NCI-H2029 (cell line): ENCODE measurements at places on chromosomes 12 and 14.

- no peak for DNase-seq
Measured at GRCh38 chr12:96414637-96415036, 14.4 kb upstream of the CDK17 start.

- no peak for DNase-seq
Measured at GRCh38 chr14:50015716-50016115, 100.7 kb downstream of the VCPKMT start.

DNA sequence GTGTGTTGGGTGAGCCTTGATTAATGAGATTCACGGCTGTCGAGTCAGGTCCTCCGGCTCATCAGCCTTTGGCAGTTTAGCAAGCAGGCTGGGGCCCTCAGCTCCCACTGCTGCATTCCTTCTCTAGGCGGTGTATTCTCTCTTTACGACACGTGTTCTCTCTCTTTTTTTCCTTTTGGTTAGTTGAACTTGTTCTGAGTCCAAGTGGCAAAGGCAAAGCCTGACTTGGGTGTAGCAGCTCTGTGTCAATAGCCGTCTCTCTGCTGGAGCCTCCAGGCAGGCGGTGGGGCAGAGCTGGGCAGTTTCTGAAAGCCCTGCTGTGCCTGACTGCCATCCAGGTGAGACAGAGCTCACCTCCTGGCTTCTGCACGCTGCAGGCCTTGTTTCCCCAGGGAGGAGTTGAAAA lies 46.6 kb downstream of the SUSD6 start:
- no peak for DNase-seq

DNA sequence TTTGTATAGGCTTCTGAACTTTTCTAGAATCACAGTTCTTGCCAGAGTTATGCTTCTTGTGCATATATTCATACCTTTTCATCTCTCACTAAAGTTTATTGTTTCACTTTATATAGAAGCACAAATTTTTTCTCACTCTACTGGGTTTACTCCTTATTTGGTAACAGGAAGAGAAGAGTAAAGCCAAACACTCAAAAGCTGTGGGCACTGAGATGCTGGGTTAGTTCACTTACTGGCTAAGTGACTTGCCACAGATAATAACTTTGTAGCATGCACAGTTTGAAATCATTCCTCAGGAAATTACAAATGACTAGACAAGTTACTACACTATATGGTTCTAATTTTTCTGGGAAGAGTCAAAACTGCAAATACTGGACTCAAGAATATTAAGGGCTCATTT lies 7.8 kb downstream of the HIGD1C start:
- no peak for DNase-seq

DNA sequence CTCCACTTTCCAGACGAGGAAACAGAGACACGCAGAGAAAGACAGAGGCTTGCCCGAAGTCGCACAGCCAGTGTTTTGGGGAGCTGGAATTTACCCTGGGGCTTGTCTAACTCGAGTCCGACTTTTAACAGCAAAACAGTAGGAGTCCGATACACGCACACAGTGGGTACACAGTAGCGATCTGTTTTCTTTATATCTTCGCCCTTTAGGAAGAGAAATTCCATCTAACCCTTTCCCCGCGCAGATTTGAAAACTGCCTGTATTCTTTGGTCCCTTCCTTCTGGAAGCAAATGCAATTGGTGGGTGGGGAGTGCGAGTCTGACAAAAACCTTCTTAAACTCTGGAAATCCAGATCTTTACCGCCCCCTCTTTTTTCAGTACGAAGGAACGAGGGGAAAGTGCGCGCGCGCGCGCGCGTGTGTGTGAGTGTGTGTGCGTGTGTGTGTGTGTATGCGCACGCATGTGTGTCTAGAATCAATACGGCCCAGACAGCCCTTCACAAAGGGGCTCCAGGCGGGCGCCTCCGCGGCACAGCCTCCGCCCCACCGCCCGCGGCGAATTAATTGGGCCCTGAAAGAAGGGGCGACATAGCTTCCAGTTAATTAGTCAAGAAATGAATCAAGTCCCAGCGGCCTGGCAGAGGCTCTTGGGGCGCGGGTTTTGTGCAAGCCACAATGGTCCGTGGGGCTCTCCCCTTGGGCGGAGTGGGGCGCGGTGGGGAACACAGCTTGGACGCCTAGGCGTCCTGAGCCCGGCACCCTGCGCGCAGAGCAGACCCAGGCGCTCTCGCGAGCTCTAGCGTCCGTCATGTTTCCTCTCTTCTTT lies 14.0 kb upstream of the TBX3 start:
- DNase-seq, result no peak

- DNase-seq, result no peak
Measured at GRCh38 chr12:6229224-6230218, 29.3 kb downstream of the CD9 start.

GRCh38 chr14:24130380-24130716 lies at the start of gene FITM1:
Gene FITM1 (plus strand): TSS chr14:24130659. CDS start chr14:24131564, 905 bp downstream.
- no peak for DNase-seq

GRCh38 chr14:102539544-102540314 lies 30.2 kb upstream of the ANKRD9 start:
- no peak for DNase-seq

- no peak for DNase-seq
Measured at GRCh38 chr12:11833174-11833895, 183.9 kb downstream of the ETV6 start.

DNA sequence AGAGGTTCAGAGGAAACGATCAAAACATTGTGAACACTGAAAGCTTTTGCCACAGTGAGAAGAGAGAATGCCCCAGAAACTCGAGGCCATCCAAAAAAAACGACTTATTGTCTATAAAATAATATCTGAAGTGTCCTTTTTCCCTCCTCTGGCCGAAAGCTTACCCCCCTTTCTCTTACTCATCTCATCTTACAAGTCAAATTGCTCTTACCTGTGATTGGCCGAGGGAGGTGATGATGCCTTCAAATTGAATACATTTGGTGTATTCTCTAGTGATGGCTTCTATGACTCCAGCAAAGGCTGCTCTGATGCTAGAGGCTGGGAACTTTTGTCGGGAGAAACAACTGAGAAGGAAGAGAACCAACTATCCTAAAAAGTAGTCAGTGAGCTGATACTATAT lies 90.7 kb downstream of the PTCSC3 start:
- DNase-seq, result peak; percentile 55

- DNase-seq, result no peak
Measured at GRCh38 chr12:50528800-50529199, 24.0 kb downstream of the DIP2B start.

DNA sequence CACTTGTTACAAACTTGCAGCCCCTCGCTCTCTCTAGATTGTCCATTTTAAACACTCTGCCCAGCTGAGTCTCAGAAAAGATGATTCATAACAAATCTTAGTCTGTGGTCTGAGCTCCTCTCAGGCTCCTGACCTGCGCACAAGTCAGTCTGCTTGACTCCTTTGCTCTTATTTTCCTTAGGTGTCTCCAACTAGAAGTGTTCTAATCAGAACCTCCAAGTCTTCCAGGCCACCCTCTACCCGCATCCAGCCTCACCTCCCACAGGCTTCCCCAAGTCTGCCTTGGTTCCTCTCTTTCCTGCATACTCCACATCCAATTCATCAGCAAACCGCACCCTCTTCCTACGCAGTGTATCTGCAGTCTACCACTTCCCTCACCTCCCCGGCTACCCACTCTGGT lies 42.4 kb upstream of the BDKRB2 start:
- DNase-seq, result no peak

DNA sequence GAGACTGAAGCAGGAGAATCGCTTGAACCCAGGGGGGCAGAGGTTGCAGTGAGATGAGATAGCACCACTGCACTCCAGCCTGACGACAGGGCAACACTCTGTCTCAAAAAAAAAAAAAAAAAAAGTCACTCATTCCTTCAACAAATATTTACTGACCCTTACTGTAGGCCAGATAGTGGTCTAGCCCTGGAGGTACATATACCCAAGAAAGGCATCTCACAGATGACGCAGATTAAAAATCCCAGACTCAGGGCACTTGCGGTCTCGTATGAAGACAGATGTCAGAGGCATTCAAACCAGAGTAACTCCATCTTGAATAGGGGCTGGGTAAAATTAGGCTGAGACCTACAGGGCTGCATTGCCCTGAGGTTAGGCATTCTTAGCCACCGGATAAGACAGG lies 44.8 kb downstream of the CLMN start:
- no peak for DNase-seq

GRCh38 chr12:95582230-95583058 lies 31.2 kb upstream of the USP44 start:
- DNase-seq, result peak; percentile 61

GRCh38 chr12:121741743-121742142 lies 29.2 kb downstream of the TMEM120B start:
- DNase-seq, result no peak

DNA sequence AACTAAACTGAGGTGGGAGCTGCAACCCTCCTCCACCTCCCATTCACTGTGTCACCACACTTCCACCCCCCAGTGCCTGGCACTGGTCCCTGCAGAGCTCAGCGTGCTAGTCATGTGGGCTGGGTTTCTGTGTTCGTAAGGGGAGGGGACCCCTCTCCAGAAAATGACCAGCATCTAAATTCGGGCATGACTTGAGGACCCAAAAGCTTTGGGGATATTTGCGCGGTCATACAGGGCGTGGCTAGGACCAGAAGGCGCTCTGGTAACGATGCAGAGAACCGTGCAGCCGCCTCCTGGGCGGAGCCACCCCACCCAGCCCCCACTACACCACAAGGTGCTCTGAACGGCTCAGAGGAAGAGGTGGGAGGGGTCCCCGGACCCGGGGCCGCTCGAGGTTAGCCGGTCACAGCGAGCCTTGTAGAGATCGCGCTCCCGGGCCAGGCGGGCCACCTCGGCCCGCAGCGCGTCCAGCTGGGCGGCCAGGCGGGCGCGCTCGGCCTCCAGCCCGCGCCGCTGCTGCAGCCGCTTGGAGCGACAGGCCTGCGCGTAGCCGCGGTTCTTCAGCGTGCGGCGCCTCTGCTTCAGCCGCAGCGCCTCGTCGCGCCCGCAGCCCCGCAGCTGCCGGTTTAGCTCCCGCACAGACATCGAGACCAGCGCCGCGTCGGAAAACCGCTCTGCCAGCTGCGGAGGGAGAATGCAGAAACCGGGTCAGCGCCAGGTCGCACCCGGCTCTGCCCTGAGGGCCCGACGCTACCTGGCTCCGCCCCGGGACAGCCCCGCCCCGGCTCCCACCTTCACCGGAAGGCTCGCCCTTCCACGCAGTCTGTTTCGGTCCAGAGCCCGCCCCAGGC lies 9.8 kb downstream of the CPNE6 start:
- DNase-seq, result no peak

DNA sequence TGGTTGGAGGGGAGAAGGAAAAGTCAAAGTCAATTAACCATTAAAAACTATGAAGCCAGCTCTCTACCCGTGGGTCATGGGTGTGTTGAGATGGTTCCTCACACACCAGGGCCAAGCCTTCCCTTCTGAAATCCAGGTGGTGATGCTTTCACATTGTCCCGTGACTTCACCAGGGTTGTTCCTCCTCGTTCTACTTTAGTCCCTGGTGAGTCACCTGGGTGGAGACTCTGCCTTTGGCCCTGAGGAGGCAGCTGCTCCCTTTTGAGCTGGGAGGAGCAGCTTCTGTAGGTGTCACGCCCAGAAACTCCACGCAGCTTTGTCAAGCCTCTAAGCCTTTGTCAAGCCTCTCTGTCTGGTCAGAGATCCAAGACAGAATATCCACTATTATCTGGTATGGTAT lies 348.3 kb downstream of the BMP4 start:
- no peak for DNase-seq

DNA sequence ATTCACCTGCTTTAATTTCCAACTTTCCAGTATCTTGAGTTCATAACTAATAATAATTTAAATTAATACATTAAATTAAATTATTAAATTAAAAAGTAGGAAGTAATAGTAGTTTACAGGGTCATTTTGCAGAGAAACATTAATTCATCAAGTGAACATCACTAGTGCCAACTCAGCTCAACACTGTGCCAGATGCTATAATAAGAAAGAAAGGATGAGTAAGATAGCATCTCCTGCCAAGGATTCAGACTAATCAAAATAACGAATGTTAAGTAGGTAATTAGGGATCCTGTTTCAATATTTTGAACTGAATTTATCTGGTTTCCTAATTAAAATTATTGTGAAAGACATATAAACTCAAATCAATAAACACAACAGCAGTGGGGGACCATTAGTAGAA lies 596.7 kb downstream of the SLC6A15 start:
- DNase-seq, result no peak

- DNase-seq, result peak; percentile 56
Measured at GRCh38 chr12:24991209-24992049, 42.5 kb upstream of the BCAT1 start.

DNA sequence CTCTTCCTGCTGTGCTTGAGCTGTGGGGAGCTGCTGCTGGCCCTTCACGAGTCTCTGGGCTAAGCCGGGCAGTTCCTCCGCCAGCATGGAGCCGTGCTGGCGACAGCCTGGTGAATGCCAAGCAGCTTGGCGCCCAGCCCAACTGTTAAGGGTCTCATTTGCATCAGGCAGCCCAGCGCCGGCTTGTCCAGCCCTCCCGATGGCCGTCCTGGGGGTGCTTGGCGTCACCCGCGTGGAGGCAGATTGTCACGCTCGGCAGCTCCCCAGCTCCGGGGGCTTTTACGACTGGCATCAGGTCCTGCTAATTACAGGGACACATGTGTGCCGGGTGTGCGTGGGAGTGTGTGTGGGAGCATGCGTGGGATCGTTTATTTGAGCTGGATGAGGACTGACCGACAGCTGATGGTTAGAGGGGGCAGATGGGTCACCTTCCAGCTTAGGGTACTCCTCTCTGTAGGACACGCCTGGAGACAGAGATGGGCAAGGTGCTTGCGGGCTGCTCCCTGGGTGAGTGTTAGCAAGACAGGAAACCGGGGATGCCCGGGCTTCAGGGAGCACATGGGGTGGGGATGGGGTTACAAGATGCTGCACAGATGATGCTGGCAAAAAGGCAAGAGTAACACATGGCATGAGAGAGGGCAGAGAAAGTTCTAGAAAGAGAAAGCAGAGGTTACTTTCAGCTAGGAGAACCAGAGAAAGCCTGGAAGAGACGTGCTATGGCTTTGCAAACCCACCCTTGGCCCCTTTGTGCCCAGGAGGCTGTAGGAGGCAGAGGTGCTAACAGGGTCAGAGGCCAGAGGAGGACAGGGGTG lies 64.1 kb downstream of the KIF26A start:
- DNase-seq, result peak; percentile 79

- DNase-seq, result no peak
Measured at GRCh38 chr14:29236401-29236800, 469.8 kb downstream of the FOXG1 start.

- peak; percentile 13 for DNase-seq
Measured at GRCh38 chr12:50221228-50222008, 54.2 kb upstream of the CERS5 start.

DNA sequence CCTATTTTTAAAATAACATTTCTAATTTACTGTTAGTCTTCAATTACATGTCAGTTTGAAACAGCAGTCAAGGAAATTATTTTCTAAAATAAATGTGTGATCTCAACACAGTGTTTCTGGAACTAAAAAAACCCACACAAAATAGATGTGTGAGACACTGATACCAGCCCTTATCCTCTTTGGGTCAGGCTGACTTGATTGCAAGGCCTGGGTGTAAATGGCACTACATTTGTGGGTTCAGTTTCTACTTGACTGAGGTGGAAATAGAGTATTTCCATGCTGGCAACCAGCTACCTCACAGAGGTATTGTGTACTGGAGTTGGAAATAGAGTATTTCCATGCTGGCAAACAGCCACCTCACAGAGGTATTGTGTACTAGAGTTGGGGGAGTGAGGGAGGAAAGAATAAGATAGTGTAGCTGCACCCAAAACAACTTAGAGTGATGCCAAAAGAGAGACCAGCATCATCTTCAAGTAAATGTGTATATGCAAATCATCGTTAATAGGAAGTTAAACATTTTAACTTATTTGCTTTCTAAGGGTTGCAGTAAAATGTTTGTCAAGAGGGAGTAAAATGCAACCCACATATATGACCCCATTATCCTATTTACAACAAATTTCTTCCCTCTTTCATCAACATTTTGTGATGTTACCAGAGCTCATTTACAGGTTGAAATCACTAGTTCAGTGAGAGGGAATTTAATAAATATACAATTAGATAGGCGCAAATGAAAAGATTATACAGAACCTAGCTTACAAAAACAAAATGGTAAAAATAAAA lies 10.7 kb upstream of the LYZ start:
- DNase-seq, result no peak
